ENCODE measurements at places on chromosomes 11 and 22. TPM values are rescaled to one million over a fixed set of nuclear protein-coding genes. Genes with fewer than 3 reads are reported as not detected.

UQCR10 gene
- total RNA-seq: 86.2 TPM

C11orf91 gene
- total RNA-seq: not detected

TREH gene
- not detected for total RNA-seq

MUC2 gene
- not detected for total RNA-seq

TBX1 gene
- 1.1 TPM for total RNA-seq

DNA sequence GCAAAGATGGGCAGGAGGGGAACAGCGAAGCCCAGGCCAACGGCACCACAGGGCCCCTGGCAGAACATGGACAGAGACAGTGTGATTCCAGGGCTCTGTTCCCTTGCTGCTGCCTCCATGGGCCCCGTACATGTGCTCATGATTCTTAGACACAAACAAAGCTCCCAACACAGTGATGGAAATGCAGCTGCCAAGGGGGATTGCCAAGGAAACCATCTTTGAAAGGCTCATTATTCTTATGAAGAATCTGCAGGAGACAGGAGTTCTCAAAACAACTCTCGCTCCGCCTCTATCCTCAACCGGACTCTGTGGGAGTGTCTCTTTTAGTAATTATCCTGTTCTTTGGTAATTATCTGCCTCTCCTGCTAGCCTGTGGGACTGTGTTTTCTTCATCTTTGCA lies 32.2 kb downstream of the SERPINH1 start:
- DNase-seq: no peak
- H3K36me3 ChIP-seq: no peaks in the 10 kb centered on the region
- peaks cover 11% of the 10 kb centered on the region for H3K27me3 ChIP-seq
- no peak overlapping the region for H3K4me3 ChIP-seq
- H3K4me1 ChIP-seq: peaks cover 18% of the 10 kb centered on the region

- no peaks in the 10 kb centered on the region for H3K4me1 ChIP-seq
- no peak for DNase-seq
- H3K4me3 ChIP-seq: no peak overlapping the region
- no peaks in the 10 kb centered on the region for H3K27me3 ChIP-seq
These were observed 213.7 kb downstream of the BARX2 start for GRCh38 chr11:129589190-129589860.

GRCh38 chr11:70517988-70518907 lies 119.9 kb downstream of the CTTN start:
- peaks cover 2% of the 10 kb centered on the region for H3K36me3 ChIP-seq
- H3K27ac ChIP-seq: no peak overlapping the region
- H3K4me1 ChIP-seq: no peaks in the 10 kb centered on the region
- peaks cover 44% of the 10 kb centered on the region for H3K27me3 ChIP-seq
- H3K4me3 ChIP-seq: no peak overlapping the region
- peak; percentile 48 for DNase-seq

- H3K27ac ChIP-seq: no peak overlapping the region
- H3K4me3 ChIP-seq: no peak overlapping the region
- DNase-seq: no peak
- H3K27me3 ChIP-seq: no peaks in the 10 kb centered on the region
- no peaks in the 10 kb centered on the region for H3K36me3 ChIP-seq
- no peaks in the 10 kb centered on the region for H3K4me1 ChIP-seq
These were observed 94.7 kb upstream of the FOLH1 start for GRCh38 chr11:49303080-49303479.

DNA sequence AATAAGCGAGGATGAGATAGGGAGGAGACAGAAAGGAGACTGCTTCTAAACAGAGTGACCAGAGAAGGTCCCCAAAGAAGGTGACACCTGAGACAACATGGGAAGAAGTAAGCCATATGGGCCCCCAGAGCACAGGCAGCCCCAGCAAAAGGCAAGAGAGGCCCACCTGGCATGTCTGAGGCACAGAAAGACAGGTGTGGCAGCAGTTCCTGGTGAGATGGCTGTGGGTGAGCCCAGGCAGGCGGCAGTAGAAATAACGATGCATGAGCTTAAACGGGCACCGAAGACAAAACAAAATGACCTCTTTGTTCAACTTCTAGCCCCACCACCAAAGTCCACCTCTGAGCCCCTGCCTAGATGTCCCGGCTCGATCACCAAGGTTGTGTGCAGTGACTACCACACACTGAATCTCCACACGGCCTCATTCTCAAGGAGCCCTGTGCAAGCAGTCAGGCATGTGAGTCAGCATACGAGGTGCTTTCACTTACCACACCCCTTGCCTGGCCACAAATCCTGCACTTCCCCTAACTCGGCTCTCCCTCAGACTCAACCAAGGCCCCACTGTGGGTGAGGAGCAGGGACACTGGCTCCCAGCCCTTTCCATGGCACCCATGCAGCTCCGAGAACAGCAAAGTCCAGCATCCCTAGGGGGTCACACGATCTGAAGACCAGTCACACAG lies 77.6 kb downstream of the PACSIN2 start:
- no peaks in the 10 kb centered on the region for H3K27me3 ChIP-seq
- peaks cover 39% of the 10 kb centered on the region for H3K4me1 ChIP-seq
- H3K27ac ChIP-seq: no peak overlapping the region
- no peaks in the 10 kb centered on the region for H3K36me3 ChIP-seq

- no peak overlapping the region for H3K27ac ChIP-seq
- no peak overlapping the region for H3K4me3 ChIP-seq
- peaks cover 30% of the 10 kb centered on the region for H3K4me1 ChIP-seq
- H3K36me3 ChIP-seq: peaks cover 9% of the 10 kb centered on the region
- H3K27me3 ChIP-seq: peaks cover 29% of the 10 kb centered on the region
- no peak for DNase-seq
These were observed 14.1 kb upstream of the ALKBH3 start for GRCh38 chr11:43866520-43866919.

DNA sequence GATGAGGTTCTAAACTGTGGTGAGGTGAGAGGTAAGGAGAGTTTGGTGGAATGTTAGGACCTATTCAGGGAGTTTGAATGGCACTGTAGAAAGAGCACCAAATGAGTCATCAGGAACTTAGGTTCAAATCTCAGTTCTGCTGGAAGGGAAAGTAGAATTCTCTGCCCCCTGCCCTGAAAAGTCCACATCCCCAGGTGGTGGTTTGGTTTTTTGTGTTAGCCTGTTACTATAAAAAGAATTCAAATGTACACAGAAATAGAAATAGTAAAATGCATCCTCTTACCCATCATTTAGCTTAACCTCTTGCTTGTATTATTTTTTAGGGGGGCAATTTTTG lies 20.2 kb downstream of the PPFIBP2 start:
- no peaks in the 10 kb centered on the region for H3K36me3 ChIP-seq
- no peaks in the 10 kb centered on the region for H3K27me3 ChIP-seq
- no peak for DNase-seq
- no peak overlapping the region for H3K27ac ChIP-seq

GRCh38 chr11:124988063-124988462 lies 34.1 kb downstream of the CCDC15 start:
- H3K36me3 ChIP-seq: peaks cover 18% of the 10 kb centered on the region
- no peaks in the 10 kb centered on the region for H3K27me3 ChIP-seq
- no peak for DNase-seq
- no peak overlapping the region for H3K27ac ChIP-seq
- H3K4me3 ChIP-seq: no peak overlapping the region
- no peaks in the 10 kb centered on the region for H3K4me1 ChIP-seq

- no peak overlapping the region for H3K27ac ChIP-seq
- H3K4me1 ChIP-seq: no peaks in the 10 kb centered on the region
- DNase-seq: no peak
- peaks cover 5% of the 10 kb centered on the region for H3K27me3 ChIP-seq
These were observed 71.6 kb downstream of the CELSR1 start for GRCh38 chr22:46465793-46466192.

DNA sequence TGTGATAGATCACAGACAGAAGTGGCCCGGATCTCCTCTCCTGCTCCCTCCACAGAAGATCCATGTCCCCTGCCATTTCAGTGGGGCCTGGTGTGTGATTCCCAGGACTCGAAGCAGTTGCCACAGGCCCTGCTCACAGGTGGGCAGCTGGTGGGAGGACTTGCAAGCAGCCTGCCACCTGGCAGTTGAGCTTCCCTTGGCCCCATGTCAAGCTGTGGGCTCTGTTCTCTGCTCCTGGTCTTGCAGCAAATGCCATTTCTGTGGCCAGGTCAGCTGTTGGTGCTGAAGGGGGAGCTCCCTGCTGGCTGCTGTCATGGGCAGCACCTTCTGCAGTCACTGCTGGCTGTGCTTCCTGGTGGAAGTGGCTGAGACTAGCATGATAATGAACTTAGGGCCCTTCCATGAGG lies 59.1 kb upstream of the SLC22A12 start:
- no peaks in the 10 kb centered on the region for H3K36me3 ChIP-seq
- no peak for DNase-seq
- H3K4me1 ChIP-seq: no peaks in the 10 kb centered on the region

DNA sequence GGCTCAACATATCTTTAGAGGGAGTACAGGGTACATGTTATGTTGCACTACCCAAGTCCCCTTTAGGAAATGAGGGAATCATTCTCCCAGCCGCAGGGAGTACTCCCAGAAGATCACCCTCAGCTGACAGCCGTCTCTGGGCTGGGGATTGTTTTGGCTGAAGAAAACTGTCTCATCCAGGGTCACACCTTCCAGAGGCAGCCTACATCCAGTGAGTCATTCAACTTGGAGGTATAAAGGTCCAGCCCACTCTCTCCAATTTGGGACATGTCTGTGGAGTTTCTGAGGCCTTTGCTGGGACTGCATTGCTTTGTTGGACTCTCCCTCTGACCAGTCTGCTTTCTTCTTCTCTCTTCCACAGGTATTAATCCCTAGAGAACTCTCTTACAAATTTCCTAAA lies 42.1 kb downstream of the RASSF10 start:
- H3K27me3 ChIP-seq: peaks cover 53% of the 10 kb centered on the region
- DNase-seq: no peak
- peaks cover 10% of the 10 kb centered on the region for H3K36me3 ChIP-seq
- H3K4me1 ChIP-seq: peaks cover 20% of the 10 kb centered on the region
- H3K27ac ChIP-seq: no peak overlapping the region

DNA sequence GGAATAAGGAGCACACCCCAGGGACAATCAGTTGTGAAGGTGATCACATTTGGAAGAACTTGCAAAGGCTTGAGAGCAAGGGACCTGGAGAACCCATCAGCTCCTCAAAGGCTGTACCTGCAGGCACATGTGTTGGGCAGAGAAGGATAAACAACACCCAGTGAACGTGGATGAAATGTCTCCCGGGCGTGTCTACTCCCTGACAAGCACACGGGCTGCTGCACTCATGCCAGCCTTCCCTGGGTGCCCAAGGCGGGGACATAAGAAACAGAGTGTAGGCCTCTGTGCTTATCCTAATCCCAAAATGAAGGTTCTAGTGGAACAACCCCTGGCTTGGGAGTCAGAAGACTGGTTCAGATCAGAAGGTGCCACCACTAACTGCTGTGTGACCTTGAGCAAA lies 46.7 kb downstream of the DSCAML1 start:
- H3K4me3 ChIP-seq: no peak overlapping the region
- DNase-seq: no peak
- H3K36me3 ChIP-seq: no peaks in the 10 kb centered on the region
- H3K27ac ChIP-seq: no peak overlapping the region

DNA sequence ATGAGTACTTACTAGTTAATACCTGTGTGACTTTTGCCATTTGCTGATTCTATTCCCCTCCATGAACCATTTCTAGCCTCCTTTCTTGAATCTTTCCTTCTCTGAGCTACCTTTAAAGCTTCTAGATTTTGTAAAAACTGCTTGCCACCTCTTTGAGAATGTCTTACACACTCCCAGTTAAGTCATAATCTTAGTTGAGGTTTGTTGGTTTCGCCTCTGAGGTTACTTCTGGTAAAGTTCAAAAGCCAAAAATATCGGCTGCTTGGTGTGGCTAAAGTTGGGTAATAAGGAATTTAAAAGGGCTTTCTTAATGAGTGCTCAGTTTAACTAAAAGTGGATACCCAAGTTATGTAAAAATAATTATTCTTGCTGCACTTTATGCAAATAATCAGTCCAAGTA lies 10.4 kb upstream of the GLYAT start:
- H3K4me1 ChIP-seq: no peaks in the 10 kb centered on the region
- no peak for DNase-seq
- H3K27me3 ChIP-seq: peaks cover 6% of the 10 kb centered on the region
- H3K4me3 ChIP-seq: no peak overlapping the region
- H3K36me3 ChIP-seq: peaks cover 5% of the 10 kb centered on the region

GRCh38 chr11:120219232-120219937 lies 8.6 kb downstream of the OAF start:
- no peaks in the 10 kb centered on the region for H3K36me3 ChIP-seq
- H3K27ac ChIP-seq: no peak overlapping the region
- no peaks in the 10 kb centered on the region for H3K4me1 ChIP-seq
- H3K4me3 ChIP-seq: no peak overlapping the region
- no peaks in the 10 kb centered on the region for H3K27me3 ChIP-seq

DNA sequence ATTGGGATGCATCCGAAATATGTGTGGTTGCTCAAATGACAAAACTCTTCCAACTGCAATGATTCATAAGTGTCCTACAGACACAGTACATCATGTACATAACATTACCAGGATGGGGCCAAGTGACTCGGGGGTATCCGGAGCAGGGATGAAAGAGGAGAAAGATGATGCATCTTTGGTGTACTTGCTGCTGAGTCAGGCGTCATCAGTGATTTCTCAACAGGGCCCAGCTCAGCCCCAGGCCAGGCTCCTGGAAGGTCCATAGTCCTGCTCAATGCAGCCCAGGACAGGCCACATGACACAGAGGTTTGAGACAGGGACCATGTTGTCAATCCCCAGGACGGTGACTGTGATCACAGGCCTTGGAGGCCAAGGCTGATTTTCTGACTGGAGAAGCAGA lies 59.3 kb downstream of the GGTLC2 start:
- no peaks in the 10 kb centered on the region for H3K27me3 ChIP-seq
- no peak overlapping the region for H3K4me3 ChIP-seq
- no peak overlapping the region for H3K27ac ChIP-seq
- no peaks in the 10 kb centered on the region for H3K4me1 ChIP-seq
- DNase-seq: no peak
- H3K36me3 ChIP-seq: no peaks in the 10 kb centered on the region

All from natural killer cell treated with Interleukin-12 subunit alpha and Interleukin-12 subunit beta and Interleukin-15 and Interleukin-18, amount 100 ng/mL, for 72 hours (primary cell).